ENCODE measurements at places on chromosomes 2 and 18.

DNA sequence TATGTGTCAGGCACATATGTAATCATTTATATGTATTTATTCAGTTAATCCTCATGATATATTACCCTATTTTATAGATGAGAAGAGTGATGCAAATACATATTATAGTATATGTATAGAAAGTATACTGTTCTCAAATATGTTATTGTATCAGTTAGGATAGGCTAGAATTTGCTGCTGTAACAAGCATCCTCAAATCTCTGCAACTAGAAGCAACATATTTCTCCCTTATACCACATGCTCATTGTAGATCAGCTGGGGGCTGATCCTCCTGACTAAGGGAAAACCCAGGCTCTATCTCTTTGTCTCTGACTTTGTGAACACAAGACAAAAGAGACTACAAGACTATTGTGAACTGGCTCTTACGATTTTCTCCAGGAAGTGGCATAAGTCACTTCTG lies 24.8 kb upstream of the HS6ST1 start:
- no peak for DNase-seq

GRCh38 chr2:37344453-37345361 lies at the start of gene QPCT:
QPCT (plus strand) TSS chr2:37344630; CDS start chr2:37344732, 102 bp downstream.
- DNase-seq: no peak

GRCh38 chr18:62981566-62981965 lies 266.2 kb downstream of the PHLPP1 start:
- no peak for DNase-seq

DNA sequence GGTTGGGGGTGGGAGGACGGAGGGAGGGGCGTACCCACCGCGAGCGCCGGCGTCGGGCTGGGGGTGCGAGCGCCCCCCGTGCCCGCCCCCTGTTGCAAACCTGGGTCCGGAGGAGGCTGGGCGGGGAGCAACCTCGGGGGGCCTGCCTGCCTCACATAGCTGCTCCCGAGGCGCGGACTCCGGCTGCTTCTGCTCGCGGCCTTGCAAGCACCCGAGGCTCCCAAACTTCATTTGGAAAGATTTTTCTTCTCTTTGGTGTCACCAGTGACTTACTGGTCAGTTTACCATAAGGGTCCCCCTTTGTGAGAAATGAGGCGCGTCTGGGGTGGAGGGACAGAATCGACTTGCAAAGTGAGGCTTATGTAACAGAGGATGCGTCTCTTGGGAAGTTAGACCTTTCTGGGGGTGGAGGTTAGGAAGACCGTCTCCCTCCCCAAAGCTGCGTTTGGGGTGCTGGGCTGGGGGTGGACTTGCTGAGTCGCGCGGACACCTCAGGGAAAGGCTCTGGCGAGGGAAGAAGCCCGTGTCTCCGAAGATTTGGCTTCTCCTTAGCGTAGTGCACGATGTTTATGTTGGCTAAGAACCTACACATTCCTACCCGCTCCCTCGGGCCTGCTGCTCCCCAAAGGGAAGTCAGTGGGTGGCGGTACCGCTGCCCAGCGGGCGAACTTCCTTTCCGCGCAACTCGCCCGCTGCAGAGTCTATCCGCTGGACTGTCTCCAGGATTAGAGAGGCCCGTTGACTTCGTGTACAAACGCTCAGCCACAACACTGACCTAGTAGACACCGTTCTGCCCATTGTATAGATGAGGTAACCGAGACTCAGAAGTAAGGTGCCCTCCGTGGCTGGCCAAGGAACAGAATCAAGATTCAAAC lies 559 bp downstream of the TMEM37 start:
- DNase-seq: no peak

GRCh38 chr18:59096098-59096789 lies 43.4 kb upstream of the SEC11C start:
- DNase-seq: no peak

DNA sequence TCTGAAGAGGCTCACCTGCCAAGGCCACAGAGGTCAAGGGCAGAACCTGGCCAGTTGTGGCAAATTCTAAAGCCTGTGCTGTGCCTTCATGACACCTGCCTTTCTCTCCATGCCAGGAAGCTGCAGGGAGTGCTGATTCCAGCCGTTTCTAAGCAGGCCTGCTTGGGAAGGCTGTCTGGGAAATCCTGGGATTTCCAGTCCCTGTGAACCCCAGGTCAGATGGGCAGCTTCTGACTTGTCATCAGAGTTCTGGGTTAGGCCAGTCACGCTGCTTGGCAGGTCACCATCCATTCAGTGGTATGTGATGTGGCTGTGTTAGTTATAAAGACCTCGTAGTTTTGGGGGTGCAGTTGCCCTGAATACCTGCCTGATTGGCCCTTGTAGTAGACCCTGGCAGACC lies 70.7 kb upstream of the ALPP start:
- no peak for DNase-seq

DNA sequence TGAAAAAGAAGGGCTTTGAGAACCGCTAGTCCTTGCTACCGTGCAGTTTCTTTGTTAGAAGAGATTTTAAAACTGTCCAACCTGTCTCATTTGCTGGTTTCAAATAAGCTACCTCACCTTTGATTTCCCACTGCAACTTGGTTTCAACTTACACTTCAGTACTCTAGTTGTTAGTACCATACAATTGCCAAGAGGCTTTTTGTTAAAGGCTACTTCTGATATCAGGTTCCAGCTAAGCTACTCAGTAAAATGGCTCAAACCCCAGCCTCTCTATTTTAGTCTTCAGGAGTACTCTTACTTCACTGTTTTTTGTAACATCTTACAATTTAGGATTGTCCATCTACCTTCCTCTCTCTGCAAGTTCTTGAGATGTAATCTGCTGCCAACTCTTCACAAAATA lies 91.6 kb downstream of the INO80D start:
- no peak for DNase-seq

GRCh38 chr2:222919841-222920526 lies 59.1 kb downstream of the ACSL3 start:
- DNase-seq: peak; percentile 92

DNA sequence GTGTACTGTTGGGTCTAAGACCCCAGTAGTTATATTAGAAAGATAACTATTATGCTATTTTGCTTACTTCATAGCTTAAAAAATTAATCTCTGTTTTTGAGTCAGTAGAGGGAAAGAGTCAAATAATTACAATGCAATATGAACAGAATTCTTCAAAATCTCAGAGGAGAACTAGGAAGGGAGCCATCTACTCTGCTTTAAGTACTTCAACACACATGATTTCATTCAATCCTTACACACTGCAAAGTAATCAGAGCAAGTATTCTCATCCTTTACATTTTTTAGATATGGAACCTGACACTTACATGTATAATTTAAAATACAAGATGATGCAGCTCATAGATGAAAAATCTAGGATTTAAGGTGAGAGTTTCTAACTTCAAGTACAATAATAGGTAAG lies 27.7 kb downstream of the COL5A2 start:
- no peak for DNase-seq

- DNase-seq: no peak
Observed at GRCh38 chr2:83587309-83587708, 871.8 kb downstream of the SUCLG1 start.

DNA sequence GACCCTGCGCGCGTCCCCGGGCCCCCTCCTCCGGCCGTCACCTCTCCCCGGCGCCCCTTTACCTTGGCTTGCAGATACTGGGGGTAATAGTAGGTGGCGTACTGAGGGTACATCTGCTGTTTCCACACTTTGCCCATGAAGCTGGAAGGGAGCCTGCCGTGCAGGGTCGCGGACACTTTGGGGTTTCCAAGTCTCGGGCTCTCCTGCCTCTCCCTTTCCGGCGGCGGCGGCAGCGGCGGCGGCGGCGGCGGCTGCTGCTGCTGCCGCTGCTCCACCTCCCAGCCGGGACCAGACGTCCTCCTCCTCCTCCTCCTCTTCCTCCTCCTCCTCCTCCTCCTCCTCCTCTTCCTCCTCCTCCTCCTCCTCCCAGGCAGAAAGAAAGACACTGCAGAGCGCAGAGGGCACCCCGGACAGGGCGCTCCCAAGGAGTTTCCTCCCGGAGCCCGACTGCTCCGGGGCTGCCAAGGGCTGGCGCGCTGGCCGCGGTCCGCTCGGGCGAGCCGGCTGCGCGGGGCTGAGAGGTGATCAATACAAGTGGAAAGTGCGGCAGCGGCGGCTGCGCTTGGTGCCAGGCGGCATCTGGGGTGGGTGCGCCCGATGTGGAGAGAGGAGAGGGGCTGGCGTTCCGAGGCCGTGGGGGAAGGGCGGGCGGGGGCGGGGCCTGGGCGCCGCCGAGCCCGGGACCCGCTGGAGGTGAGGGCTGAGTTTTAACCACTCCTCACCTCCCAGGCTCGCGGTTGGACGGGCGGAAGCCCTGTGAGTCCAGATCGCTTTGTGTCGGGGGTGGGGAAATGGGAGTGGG lies at the start of gene RBMS1:
TSS of gene RBMS1 (minus strand) at position 581 of the 802 bp plus-strand sequence. CDS start at position 137, 444 bp downstream.
- DNase-seq: peak; percentile 8

GRCh38 chr18:24013051-24013450 lies 1.5 kb upstream of the TTC39C start:
- no peak for DNase-seq

DNA sequence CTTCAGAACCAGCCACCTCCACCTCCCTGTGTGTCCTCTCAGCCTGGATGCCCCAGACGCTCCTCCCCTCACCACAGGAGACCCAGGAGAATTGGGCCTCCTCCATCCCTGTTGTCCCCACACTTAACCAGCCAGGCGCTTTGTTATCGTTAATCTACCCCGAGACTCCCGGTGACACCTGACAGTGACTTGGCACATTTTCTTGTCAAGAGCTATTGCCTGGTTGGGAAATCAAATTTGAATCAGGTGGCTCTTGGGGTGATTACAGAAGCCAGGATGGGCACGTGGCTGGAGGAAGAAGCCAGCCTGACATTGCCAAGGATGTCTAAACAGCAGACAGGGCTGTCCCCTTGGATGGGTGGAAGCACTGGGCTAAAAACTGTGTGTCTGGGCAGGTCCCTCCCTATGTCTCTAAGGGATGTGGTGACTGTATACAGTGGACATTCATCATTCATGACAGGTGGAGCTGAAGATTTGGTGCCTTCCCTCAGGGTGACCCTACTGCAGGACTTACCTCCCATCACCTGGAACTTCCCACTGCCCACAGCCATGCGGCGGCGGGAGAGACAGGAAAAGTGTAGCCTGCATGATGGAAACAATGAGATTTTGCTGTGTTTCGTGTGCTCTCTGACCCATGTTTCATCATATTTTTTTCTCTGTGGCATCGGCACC lies 157.2 kb upstream of the CAPN13 start:
- DNase-seq: no peak

DNA sequence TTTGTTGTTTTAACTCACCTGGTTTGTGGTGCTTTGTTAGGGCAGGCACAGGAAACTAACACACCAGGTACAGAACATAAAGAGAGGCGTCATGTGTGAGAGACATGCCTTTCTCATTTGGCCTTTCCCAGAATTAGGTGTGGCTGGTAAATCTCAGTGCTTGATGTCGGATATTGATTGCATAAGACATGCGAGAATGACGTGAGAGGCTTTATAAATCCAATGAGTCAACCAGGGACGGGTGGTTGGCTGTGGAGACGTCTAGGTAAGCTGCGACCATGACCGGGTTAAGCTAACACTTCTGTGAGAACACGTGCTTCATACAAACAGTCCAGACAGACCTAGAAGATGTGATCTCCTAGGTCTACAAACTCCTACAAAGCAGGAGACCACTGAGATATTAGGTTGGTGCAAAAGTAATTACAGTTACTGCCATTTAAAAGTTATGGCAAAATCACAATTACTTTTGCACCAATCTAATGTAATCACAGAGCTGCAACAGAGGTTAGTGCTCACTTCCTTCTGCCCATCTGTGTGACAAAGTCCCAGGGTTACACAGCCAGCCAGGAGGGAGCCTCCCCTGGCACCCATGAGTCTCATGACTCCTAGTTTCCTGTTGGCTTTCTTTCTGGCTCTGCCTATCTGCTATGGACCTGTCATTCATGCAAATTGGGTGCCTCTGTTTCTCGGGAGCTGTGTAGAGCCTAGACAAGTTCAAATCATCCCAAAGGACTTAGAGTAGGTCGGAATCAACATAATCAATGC lies 98.9 kb upstream of the ATP8B1 start:
- no peak for DNase-seq

- no peak for DNase-seq
Observed at GRCh38 chr2:27591745-27592144, 8.9 kb downstream of the ZNF512 start.

GRCh38 chr2:53512071-53512826 lies 255.4 kb upstream of the CHAC2 start:
- no peak for DNase-seq

- DNase-seq: no peak
Observed at GRCh38 chr2:33371304-33372090, 105.0 kb upstream of the RASGRP3 start.

- DNase-seq: no peak
Observed at GRCh38 chr2:188570370-188570769, 278.7 kb downstream of the GULP1 start.

DNA sequence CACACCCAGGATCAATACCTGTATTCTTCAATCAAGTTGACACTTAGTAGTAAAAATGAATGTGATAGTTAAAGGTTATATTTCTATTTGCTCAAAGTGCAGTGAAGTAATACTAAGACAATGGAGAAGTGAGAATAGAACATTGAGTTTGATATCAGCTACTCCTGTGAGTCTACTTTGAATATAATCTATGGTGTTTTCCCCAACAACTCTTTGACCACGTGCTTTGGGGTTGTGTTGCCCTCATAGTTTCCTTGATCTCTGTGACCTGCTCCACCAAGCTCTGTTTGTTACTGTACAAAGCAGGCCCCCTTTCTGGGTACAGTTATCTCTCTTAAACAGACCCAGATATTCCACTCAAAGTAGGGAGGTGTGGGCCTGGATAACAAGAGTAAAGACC lies 222.9 kb downstream of the GALR1 start:
- DNase-seq: no peak

- peak; percentile 46 for DNase-seq
Observed at GRCh38 chr2:180571559-180571958, 408.8 kb upstream of the UBE2E3 start.

GRCh38 chr2:70553334-70553583 lies 367 bp downstream of the TGFA start:
- DNase-seq: no peak

DNA sequence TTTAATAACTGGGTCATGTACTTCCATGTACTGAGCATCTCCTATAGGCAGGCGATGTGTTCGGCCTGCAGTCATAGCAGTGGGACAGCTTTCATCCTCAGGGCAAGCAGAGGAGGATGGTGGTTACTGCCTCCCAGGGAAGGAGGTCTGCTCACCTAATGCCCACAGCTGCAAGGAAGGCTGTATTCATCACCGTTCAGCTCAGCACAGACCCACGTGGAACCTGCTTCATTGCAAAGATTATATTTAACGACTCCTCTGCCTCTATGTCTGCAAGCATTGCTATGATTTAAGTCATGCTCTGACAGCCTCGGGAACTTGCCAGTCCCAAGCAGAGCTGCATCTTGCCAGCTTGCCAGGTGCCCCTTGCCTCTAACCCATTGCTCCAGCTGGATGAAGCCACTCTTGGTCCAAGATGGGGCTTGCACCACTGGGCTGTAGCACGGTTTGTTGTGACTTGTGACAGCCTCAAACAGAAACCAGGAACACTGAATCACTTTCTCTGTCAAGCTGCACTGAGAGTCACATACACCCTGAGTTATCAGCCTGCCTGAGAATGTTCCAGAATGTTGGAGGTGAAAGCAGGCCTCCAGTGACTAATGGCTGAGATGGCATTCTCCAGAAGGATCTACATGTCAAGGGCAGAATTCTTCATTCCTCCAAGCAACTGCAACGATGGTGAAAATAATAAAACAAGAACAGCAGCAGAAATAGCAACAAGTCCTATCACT lies 651.1 kb upstream of the ID2 start:
- DNase-seq: no peak

Measured in HS-5 (cell line).